ENCODE measurements at places on chromosomes 2 and 18.
A peak's percentile ranks its signal among the peaks of the same experiment; 100 is the strongest.

GRCh38 chr2:29174937-29175336, 59.7 kb downstream of the CLIP4 start:
- no peak for DNase-seq

- no peak for DNase-seq
Observed at GRCh38 chr2:167192833-167193232, 304.6 kb downstream of the XIRP2 start.

GRCh38 chr18:42635378-42636048, 480.0 kb downstream of the RIT2 start:
- no peak for DNase-seq

- DNase-seq = no peak
Observed at GRCh38 chr2:10083046-10083445, 2.8 kb upstream of the CYS1 start.

- peak; percentile 86 for DNase-seq
Observed at GRCh38 chr18:22282311-22283115, 113.1 kb downstream of the GATA6 start.

GRCh38 chr2:207334301-207334623, 168.5 kb upstream of the KLF7 start:
- no peak for DNase-seq

All from stomach (tissue), 19 donors.